ENCODE measurements at places on chromosomes 12 and 14.

GRCh38 chr12:45575823-45576475 is 153.6 kb upstream of the ARID2 start:
- no peak for DNase-seq

DNA sequence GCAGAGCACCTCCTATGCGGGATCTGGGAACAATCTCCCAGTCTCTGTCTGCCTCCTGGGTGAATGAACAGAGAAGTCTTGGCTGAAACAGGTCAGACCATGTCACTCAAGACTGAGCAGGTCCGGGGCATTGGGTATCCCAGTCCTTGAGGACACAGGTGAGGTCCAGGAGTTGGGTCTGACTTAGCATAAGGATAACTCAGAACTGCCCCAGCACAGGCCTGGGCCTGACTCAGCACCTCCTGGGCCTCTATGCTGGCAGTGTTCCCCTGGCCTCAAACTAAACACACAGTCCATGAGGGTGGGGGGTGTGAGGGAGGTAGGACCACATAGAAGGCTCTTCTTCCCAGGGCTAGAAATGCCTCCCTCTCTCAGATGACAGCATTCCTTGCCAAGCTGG is 1.5 kb upstream of the SDR9C7 start:
- DNase-seq = no peak

DNA sequence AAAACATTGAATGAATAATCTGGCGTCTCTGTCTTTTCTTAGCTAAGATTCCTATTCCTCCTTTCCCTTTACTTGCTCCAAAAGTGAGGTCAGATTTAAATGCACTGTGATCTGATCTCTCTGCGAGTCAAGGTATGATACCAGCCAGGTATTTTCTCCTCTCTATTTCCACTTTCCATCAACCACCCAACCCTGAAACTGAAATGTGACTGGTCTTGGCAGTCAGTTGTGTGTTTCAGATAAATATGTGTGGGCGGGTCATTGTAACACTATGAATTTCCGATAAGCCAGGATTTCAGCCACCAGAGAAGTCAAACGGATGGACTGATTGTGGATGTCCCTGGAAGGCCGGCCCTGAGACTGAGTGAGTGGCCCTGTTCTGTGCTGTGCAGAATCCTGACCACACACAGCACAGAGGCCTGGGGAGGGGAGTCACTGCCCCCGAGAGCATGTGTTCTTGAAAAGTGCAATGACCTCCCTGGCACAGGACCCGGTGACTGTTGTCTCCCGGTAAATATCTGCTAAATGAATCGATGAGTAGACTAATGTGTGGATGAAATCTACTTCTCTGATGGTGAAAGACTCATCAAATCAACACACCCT is 612.5 kb upstream of the TMEM132C start:
- no peak for DNase-seq

- DNase-seq = no peak
Measured at GRCh38 chr14:37816135-37816534, 220.7 kb downstream of the TTC6 start.

- DNase-seq = peak; percentile 77
Measured at GRCh38 chr14:49893309-49894213, 679 bp downstream of the ARF6 start.

DNA sequence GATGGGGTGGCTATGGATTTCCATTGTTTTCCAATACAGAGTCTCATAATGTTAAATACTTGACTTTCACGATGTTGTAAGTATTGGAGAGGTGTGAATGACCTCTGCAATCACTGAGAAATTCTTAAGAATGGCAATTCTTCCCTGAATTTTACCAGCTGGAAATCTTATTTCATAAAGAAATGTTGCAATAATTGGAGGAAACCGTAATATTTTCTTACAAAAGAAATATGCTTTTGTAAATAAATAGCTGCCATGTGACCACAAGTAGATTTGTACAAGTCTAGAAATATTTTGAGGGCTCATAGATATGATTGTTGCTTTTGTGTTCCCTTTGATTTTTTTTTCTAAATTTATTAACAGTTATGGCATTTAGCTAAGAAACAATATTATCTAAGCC is 308.7 kb upstream of the ATP2B1 start:
- no peak for DNase-seq

GRCh38 chr14:43449291-43449690 is 1057.8 kb downstream of the FSCB start:
- no peak for DNase-seq

GRCh38 chr12:44377443-44378187 is 498.5 kb downstream of the NELL2 start:
- DNase-seq = no peak

DNA sequence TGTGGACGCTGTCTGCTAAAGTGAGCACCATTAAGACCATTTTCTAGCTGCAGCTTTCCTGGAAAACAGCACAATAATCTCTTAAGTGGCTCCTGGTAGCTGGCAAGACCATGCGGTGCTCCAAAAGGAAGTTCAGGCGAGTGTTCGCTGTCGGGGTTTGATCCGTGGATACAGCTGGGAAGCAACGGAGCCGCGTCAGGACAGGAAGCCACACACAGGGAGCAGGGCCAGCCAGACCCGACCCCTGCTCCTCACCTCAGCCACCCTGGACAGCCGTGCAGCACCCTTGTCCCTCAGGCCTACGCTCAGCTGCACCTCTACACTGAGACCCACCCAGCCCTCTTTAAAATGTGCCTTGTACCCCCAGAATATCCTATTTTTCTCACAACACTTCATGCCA is 19.4 kb downstream of the ZFYVE21 start:
- no peak for DNase-seq
